NCI-H1436 treated with DMSO at 0.1 percent for 48 hours (cell line): ENCODE measurements at places on chromosomes 13 and 19.

DNA sequence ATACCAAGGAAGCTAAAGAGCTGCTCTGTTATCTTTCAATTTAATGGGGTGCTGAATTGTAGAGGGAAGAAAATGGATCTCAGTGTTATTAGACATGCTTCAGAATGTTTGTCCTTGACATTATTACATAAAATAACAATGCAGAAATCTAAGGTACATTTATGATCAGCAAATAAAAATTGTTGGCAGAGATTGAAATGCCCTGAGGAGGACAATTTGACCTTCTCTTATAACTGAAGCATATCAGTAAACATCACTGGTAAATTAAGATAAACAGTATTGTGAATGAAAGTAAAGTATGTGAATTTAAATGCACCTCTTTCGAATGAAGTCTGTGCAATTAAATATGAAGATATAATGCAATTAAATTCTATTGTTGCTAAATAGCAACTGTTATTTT is 1362.1 kb upstream of the ATXN8OS start:
- DNase-seq: no peak

DNA sequence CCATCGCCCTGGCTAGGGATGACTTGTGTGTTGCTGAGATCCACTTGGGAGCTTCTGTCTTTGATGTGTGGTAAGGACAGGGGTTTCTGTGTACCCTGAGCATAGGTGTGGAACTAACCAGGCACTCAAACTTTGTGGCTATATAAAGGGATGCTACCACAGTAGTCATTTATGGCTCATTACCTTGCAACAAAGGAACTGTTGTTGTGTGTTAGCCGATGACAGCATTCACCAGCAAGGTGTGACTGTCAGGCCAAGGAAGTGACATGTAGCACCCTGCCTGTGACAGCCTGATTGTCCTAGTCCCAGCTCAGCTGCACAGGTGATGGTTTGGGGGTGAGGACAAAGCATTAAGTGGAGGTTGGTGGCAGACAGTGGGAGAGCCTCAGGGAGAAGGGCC is 73.6 kb downstream of the COG3 start:
- no peak for DNase-seq

- DNase-seq: no peak
Observed at GRCh38 chr19:8129061-8129618, 20.3 kb downstream of the FBN3 start.

DNA sequence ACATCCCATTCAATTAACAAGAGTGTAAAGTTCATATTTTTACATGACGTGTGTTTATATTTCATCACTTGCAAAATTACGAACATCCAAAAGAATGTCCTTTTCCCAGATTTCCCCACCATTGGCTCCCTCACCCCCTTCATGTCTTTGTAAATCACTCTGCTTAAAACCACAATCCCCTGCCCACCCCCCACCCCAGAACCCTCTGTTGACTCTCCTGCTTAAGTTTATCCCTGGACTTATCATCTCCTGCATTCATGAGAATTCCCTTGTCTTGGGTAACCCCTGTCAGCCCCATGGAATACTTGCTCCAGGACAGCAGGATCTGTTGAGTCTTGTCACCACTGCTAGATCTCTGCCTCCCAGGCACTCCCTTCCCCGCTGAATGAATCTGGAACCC is 109.9 kb downstream of the COL4A1 start:
- DNase-seq: no peak

- DNase-seq: no peak
Observed at GRCh38 chr19:18135712-18136584, 17.0 kb upstream of the PIK3R2 start.

- no peak for DNase-seq
Observed at GRCh38 chr13:39602277-39602613, 748 bp downstream of the LHFPL6 start.

DNA sequence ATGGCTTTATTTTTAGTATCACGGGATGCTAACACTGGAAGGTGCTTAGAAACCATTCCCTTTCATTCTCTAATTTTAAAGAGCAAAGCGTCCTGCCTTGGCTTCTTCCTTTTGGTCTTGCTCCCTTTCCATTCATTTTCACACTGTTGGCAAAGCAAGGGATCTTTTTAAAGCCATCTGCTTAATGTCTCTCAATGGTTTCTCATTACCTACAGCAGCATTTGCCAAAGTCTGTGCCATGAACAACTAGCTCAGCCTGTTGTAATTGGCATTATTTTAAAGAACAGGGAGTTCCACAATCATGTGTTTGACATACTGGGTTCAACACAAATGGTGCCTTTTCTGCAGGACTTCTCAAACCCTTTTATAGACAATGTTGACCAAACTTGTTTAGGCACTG is 444.3 kb downstream of the GPC6 start:
- DNase-seq: no peak

DNA sequence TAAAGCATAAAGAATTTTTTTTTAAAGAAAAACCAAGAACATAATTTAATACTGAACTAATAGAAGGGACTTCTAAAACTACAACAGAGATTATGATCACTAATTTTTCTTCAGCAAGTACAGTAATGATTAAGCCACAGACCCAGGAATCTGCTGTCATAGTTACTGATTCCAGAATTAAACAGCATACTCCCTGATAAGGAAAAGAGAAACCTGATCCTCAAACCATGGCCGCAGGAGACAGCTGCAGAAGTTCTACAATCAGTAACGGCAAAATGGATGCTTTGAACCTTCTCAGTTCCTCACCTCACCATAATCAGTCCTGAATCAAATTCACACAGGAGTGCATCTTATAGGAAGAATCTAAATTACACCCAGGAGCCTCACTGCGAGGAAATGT is 939.0 kb upstream of the SLITRK1 start:
- DNase-seq: no peak

DNA sequence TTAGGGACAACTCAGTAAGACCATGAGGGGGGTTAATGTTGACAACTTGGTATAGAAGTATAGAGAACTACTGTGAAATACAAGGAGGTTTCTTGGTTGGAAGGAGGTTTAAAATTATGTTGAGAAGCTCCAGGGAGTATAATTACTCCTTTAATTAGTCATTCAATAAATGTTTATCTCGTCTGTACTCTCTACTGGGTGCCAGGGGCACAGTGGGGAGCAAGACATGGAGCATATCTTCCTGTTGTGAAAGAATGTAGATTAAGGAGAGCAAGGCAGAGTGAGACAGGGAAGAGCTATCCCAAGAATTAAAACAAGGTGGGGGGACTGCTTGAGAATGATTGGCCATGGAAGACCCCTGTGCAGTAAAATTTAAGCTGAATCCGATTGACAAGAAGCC is 33.7 kb upstream of the TDRD3 start:
- no peak for DNase-seq

DNA sequence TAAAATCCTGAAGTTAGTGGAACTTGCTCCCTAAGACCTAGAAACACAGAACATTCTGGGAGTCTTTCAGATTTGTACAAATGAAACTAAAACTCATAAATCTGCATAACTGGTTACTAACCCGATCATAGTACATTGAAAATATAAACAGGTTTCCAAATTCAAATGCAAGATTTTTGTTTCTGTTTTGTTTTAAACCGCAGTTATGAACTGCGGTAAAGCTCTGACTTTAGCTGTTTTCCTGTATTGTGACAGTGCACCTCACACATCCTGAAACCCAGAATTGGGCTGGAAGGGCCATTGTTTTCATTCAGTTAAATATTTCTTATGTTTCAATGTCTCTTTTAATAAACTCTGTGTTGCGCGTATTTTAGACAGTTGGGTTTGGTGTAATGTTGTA is 204.7 kb downstream of the SHISA2 start:
- no peak for DNase-seq

DNA sequence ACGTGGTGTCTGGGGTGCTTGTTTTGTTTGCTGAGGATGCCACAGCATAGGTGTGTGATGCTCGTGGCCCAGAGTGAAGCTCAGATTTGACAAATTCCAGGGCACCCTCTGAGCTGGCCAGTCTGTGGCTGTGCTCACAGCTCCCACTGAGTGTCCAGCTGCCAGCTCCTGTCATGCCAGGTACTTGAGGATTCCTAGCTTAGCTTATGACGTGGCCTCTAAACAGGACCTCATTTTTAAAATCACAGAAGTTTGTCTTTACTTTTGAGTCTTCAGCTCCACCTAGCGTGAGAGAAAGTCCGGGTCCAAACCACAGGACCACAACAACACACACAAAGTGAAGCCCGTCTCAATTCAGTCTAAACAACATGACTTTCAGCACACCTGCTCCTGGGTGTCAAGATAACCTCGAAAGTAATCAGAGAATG is 117.3 kb downstream of the RAB20 start:
- DNase-seq: no peak

DNA sequence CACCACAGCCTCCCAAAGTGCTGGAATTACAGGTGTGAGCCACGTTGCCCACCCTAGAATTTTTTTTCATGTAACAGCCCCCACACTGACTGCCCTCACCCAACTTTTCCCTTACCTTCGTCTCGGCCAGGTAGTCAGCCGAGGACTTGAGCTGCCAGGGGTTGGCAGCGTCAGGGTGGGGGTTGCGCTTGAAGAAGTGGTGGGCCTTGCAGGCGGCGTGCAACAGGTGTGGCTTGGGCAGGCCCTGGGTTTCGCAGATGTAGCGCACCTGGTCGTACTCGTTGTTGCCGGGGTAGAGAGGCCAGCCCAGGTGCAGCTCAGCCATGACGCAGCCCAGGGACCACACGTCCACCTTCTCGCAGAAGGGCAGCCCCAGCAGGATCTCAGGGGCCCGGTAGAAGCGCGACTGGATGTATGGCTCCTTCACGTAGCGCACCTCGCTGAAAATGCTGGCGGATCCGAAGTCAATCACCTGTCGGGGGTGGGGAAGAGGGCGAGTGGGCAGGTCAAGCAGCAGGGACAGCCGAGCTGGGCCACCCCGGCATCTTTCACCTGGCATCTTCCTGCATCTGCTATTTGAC is 6.2 kb downstream of the HIPK4 start:
- DNase-seq: no peak

GRCh38 chr13:25776722-25777121 is 275.1 kb downstream of the SHISA2 start:
- DNase-seq: no peak

GRCh38 chr19:6464070-6464873 is at the start of gene CRB3:
Gene CRB3 (plus strand): TSS chr19:6464271. CDS start chr19:6464702, 431 bp downstream.
- peak; percentile 22 for DNase-seq

GRCh38 chr19:33206261-33207039 is 12.3 kb downstream of the LRP3 start:
- DNase-seq: no peak

DNA sequence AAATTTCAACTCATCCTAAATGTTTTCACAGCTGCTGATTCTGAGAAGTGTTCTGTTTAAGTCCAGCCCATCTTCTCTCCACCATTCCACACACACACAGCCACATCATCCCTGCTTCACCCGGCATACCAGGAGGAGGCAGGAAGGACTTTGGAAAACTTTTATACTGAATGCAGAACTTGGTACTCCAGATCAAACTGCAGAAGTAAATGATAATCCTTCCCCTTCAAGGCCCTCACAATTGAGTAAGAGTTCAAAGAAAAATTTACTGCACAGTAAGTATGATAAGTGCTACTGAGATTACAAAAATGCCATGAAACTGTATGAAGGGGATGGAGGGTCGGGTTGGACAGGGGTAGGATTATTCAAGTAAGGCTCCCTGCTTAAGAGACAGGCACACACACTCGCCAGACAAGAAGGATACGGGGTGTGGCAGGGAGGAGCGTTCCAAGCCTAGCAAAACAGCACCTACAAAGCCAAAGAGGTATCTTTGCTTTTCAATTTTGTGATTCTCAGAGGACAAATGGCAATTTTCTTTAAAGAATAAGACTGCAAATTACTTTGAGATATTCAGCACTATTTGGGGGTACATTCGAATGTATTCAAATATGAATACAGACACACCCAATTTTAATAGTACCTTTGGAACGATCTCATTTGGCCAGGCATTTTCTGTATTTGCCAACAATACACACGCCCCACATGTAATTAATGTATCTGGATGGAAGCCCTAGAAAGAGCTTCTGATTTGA is 2.5 kb downstream of the USP12 start:
- no peak for DNase-seq

- no peak for DNase-seq
Observed at GRCh38 chr19:55353803-55354697, 469 bp downstream of the COX6B2 start.

DNA sequence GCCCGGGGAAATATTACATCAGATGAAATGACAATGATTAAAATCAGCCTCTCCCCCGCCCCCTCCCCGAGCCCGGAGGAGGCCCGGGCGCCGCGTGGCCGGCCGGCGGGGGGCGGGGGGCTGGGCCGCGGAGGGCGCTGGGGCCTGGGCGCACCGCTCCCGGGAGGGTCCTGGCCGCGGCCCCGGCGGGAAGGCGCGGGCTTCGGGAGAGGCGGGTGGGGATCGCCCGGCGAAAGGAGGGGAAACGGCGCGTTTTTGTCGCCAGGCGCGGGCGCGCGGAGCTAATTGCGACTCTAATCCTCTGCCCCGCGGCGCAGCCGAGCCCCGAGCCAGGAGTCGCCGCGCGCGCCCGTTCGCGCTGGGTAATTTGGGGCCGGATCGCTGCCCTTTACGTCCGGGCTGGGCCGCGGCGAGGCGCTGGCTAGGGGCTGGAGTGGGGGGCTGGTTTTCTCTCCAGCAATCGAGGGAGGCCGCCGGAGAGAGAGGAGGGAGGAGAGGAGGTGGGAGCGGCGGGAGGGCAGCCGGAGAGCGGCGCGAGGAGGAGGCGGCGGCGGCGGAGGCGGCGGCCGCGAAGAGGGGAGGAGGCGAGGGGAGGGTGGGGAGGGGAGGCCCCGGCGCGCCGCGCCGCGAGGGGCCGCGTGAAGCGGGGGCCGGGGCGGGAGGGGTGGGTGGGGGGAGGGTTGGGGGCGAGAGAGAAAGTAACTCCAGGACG is at the start of gene KCTD15:
Gene KCTD15, plus strand, starts transcription at position 707 of the 712 bp plus-strand sequence. CDS start 3,585 bp downstream, outside the sequence.
- no peak for DNase-seq

- no peak for DNase-seq
Observed at GRCh38 chr13:87295636-87296035, 375.5 kb upstream of the SLITRK5 start.

DNA sequence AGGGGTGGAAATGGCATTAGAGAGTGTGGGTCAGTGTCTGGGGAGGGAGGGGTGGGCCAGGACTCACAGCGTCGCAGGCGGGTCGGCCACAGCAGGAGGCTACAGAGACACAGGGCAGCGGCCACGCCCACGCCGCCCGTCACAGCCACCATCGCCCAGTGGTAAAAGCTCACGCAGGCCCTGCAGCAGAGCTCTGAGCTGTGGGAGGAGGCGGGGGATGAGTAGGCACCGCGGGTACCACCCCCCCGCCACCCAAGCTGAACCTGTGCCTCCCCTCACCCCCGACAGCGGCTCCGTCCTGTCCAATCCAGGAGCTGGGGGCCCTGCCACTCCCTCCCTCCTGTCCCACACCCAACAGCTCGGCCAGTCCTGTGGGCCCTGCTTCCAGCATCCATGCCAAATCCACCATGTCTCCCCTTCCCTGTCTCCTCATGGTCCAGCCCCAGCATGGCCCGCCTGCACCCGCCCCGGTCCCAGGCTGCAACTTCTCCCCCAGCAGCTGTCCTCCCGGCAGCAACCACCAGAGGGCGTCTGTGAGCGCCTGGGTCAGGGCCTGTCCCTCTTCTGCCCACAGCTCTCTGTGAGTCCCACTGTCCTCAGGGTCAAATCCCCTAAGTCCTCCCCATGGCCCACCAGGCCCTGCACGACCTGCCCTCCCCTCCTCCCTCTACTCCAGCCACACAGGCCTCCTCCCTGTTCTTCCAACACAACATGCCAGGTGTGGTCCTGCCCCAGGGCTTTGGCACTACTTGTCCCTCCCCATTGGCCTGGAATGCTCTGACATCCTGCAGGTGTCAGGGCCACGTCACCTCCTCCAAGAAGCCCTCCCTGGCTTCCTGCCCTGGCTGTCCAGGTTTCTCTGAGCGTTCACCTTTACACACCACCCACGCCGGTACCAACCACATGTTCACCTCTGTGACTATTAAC is 6.0 kb downstream of the TEKTIP1 start:
- DNase-seq: no peak

- no peak for DNase-seq
Observed at GRCh38 chr13:31631746-31632145, 107.6 kb upstream of the RXFP2 start.
